ENCODE measurements at places on chromosomes 16 and 17. TPM values are rescaled to one million over a fixed set of nuclear protein-coding genes. Genes with fewer than 3 reads are reported as not detected.

The SLC4A1 gene
- total RNA-seq: 40.9 TPM

The TBX21 gene
- total RNA-seq: 0.77 TPM

The CYB5D1 gene
- 17.9 TPM for total RNA-seq

The MYH8 gene
- 0.03 TPM for total RNA-seq

The TNP2 gene
- total RNA-seq: not detected

The VPS25 gene
- 64.8 TPM for total RNA-seq

The TAT gene
- total RNA-seq: not detected

The ZNF646 gene
- 12.7 TPM for total RNA-seq

- no peak for DNase-seq
- H3K27ac ChIP-seq: no peak overlapping the region
- H3K4me3 ChIP-seq: no peak overlapping the region
- H3K4me1 ChIP-seq: peaks cover 8% of the 10 kb centered on the region
- H3K27me3 ChIP-seq: no peaks in the 10 kb centered on the region
These were observed 79.3 kb downstream of the BANP start for GRCh38 chr16:88030498-88030897.

- DNase-seq: no peak
- H3K27me3 ChIP-seq: no peaks in the 10 kb centered on the region
- no peaks in the 10 kb centered on the region for H3K36me3 ChIP-seq
- H3K27ac ChIP-seq: no peak overlapping the region
These were observed 5.9 kb downstream of the BAIAP2 start for GRCh38 chr17:81040791-81041337.

DNA sequence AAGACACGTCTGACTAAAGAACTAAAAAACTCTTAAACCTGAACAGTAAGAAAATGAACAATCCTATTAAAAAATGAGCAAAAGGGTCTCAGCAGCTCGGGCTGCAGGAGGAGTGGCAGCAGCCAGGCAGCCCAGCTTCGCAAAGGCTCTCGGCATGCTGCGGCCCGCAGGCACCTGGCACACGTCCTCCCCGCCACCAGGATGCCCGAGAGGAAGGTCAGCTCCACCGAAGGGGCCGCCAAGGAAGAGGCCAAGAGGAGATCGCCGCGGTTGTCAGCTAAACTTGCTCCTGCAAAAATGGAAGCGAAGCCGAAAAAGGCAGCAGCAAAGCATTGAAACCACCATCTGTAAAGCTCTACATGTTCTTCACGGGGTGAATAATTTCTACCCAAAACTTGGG, 173.5 kb downstream of the BCAS3 start:
- no peaks in the 10 kb centered on the region for H3K27me3 ChIP-seq
- H3K27ac ChIP-seq: no peak overlapping the region
- H3K4me3 ChIP-seq: no peak overlapping the region
- H3K4me1 ChIP-seq: no peaks in the 10 kb centered on the region

DNA sequence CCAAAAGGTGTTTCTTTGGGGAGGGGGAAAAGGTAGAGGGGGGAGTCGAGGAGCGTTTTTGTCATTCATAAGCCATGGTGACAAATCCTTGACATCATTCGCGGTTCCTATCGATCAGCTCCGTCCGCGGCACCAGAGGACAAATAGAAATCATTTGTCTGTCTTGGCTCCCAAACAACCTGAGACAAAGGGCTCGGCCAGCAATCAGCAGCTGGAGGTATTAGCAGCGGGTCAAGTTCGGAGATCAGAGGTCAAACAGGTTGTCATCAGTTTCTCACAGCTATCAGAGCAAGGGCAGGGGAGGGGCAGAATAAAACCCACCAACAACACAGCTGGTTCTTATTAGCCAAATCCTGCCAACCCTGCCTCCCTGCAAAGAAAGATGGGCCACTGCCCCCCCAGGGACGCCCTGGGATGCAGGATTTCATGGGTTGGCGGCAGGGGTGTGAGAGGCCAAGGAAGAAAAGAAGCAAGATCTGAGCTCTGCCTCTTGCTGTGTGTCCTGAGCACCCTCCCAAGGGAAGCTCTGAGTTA, 145.3 kb upstream of the LHX1 start:
- no peak overlapping the region for H3K27ac ChIP-seq
- H3K27me3 ChIP-seq: no peaks in the 10 kb centered on the region
- H3K4me1 ChIP-seq: no peaks in the 10 kb centered on the region

GRCh38 chr17:78294356-78294755, 62.9 kb downstream of the TMEM235 start:
- H3K4me1 ChIP-seq: peaks cover 3% of the 10 kb centered on the region
- no peaks in the 10 kb centered on the region for H3K27me3 ChIP-seq
- no peak overlapping the region for H3K27ac ChIP-seq
- no peak overlapping the region for H3K4me3 ChIP-seq
- H3K36me3 ChIP-seq: no peaks in the 10 kb centered on the region

GRCh38 chr16:84427553-84427952, 59.2 kb downstream of the ATP2C2 start:
- H3K4me3 ChIP-seq: no peak overlapping the region
- no peaks in the 10 kb centered on the region for H3K4me1 ChIP-seq
- no peaks in the 10 kb centered on the region for H3K27me3 ChIP-seq
- DNase-seq: no peak
- H3K36me3 ChIP-seq: no peaks in the 10 kb centered on the region

DNA sequence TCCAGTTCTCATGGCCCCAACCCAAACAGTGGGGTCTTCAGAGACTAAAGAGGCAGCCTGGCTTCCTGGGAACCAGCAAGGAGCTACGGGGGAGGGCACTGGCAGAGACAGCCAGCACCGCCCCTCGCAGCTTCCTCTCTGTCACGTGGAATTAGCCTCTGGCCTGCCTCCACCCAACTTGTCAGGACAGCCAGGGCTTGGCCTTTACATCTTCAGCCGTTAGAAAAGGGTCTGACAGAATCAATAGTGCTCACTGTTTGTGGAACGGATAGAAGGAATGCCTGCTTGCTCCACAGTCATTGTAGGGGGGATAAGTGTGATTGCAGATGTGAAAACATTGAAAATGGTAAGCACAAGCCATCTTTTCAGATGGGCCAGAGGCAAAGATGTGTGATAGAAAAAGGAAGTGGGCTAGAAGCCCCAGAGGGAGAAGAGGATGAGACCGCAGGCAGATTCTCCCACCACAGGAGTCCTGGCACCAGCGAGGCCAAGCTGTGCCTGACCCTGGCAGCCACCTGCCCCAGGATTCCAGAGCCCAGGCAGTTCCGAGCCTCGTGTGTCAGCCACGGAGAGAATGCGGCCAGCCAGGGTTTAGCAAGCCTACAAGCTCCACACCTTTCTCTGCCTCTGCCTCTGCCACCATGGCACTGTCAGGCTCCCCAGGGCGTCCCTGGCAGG, 18.6 kb downstream of the GRIN2C start:
- no peak overlapping the region for H3K27ac ChIP-seq
- no peak overlapping the region for H3K4me3 ChIP-seq
- H3K27me3 ChIP-seq: peaks cover 6% of the 10 kb centered on the region
- no peaks in the 10 kb centered on the region for H3K36me3 ChIP-seq

DNA sequence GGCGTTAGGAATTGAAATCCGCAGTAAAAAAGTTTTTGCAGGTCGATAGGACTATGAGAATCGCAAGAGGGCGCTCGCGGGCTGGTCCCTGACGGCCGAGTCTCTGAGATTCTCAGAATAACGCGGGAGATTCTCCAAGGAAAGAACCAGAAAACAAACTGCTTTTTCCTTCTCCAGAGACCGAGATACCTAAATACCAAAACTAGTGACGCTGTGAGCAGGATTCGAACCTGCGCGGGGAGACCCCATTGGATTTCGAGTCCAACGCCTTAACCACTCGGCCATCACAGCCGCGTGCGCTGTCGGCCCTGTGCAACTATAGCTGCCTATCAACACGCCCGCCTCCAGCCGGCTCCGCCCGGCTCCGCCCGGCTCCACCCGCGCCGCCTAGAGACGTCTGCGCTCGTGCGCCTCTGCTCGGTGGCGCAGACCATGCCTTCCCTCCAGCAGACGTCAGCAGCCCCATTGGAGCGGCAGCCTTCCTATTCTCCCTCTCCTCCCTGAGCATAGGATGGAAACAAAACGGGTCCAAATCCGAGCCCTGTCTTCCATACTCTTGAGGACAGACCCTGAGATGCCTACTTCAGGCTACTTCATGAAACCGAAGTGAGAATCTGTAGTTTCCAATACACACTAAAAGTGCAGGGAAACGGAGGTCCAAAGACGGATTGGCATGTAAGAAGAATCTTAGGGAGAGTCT, 13.4 kb downstream of the PER1 start:
- H3K36me3 ChIP-seq: peaks cover 38% of the 10 kb centered on the region
- no peaks in the 10 kb centered on the region for H3K4me1 ChIP-seq
- peak; percentile 99 for DNase-seq
- H3K4me3 ChIP-seq: no peak overlapping the region
- no peaks in the 10 kb centered on the region for H3K27me3 ChIP-seq

- no peaks in the 10 kb centered on the region for H3K36me3 ChIP-seq
- H3K27ac ChIP-seq: no peak overlapping the region
These were observed 83.3 kb downstream of the NOG start for GRCh38 chr17:56676810-56677209.

- H3K27ac ChIP-seq: peak overlapping the region; percentile 35
- H3K4me3 ChIP-seq: no peak overlapping the region
- no peaks in the 10 kb centered on the region for H3K36me3 ChIP-seq
- H3K27me3 ChIP-seq: no peaks in the 10 kb centered on the region
- peaks cover 5% of the 10 kb centered on the region for H3K4me1 ChIP-seq
- DNase-seq: no peak
These were observed 21.2 kb upstream of the EIF1 start for GRCh38 chr17:41667280-41668041.

DNA sequence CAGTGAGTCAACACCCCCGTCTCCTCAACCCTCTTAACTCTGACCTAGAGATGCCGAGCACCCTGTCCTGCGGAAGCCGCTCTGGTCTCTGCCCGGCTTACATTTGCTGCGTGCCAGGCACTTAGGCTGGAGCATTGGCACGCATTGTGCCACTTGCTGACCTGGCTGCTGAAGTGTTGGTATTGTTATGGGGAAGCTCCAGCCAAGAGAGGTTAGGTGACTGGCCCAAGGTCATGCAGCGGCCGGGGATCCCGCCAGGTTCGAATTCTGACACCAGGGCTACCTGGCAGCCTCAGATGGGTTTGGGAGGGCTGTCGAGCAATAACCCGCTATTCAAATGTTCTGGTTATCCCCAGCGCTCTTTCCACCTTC, 5.0 kb upstream of the HSD17B1 start:
- H3K4me1 ChIP-seq: no peaks in the 10 kb centered on the region
- DNase-seq: no peak
- no peak overlapping the region for H3K4me3 ChIP-seq

DNA sequence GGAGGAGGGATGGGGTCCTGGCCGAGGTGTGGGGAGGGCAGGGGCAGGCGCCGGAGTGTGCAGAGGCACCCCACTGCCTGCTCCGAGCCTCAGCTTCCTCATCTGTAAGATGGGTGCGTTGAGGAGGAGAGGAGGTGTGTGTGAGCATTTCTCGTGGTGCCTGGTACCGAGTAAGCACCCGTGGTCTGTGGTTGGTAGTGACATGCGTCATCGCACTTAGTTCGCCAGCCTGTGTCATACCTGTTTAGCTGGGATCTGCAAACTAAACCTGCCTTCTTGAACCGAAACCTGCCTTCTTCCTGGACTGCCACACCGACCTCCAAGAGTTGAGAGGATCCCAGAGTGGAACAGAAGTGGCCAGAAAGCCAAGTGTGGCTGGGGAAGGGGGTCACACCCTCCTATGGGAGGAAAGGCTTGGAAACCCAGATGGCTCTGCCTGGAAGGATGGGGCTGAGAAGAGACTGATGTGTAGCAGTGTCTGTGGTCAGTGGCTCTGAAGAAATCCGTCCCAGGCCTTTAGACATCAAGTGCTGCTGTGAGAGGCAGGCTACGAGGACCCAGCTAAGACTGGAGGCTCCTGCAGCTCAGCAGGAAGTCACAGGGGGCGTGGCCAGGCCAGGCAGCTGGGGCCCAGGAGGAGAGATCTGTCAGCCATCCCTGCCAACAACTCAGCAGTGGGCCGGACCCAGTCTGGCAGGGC, 162.6 kb upstream of the PLCG2 start:
- no peak overlapping the region for H3K27ac ChIP-seq
- no peaks in the 10 kb centered on the region for H3K27me3 ChIP-seq
- H3K4me1 ChIP-seq: peaks cover 32% of the 10 kb centered on the region
- peak; percentile 74 for DNase-seq
- no peak overlapping the region for H3K4me3 ChIP-seq

DNA sequence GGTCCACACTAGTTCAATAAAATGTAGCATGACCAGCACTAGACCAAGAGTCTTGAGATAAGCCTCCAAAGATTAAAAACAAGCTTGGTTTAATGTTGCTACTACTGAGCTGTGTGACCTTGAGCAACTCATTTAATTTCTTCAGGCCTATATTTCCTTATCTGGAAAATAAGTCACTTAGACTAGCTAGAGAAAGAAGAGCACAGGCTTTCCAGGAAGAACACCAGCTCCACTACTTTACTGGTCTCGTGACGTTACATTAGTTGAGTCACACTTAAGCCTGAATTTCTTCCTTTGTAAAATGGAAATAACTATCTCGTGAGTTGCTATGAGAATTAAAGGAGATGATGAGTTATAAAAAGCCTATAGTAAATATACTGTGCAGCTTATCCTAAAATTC, 5.4 kb downstream of the HELZ start:
- peaks cover 17% of the 10 kb centered on the region for H3K36me3 ChIP-seq
- no peak overlapping the region for H3K27ac ChIP-seq
- H3K4me3 ChIP-seq: no peak overlapping the region
- no peak for DNase-seq
- no peaks in the 10 kb centered on the region for H3K27me3 ChIP-seq
- no peaks in the 10 kb centered on the region for H3K4me1 ChIP-seq

DNA sequence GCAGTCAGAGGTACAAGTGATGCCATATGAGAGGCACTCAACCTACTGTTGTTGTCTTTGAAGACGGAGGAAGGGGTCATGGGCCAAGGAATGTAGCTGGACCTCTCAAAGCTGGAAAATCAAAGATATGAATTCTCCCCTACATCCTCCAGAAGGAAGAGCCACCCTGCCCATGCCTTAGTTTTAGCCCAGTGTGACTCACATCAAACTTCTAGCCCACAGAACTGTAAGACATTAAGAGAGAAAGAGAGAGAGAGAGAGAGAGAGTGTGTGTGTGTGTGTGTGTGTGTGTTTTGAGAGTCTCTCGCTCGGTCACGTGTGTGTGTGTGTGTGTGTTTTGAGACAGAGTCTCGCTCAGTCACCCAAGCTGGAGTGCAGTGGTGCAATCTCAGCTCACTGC, 87.1 kb downstream of the STX8 start:
- H3K27ac ChIP-seq: no peak overlapping the region
- peaks cover 9% of the 10 kb centered on the region for H3K36me3 ChIP-seq
- no peaks in the 10 kb centered on the region for H3K4me1 ChIP-seq
- H3K4me3 ChIP-seq: no peak overlapping the region
- no peaks in the 10 kb centered on the region for H3K27me3 ChIP-seq

GRCh38 chr16:23635958-23636357, 5.2 kb downstream of the PALB2 start:
- peaks cover 5% of the 10 kb centered on the region for H3K36me3 ChIP-seq
- no peak for DNase-seq
- H3K27ac ChIP-seq: no peak overlapping the region
- no peaks in the 10 kb centered on the region for H3K4me1 ChIP-seq

DNA sequence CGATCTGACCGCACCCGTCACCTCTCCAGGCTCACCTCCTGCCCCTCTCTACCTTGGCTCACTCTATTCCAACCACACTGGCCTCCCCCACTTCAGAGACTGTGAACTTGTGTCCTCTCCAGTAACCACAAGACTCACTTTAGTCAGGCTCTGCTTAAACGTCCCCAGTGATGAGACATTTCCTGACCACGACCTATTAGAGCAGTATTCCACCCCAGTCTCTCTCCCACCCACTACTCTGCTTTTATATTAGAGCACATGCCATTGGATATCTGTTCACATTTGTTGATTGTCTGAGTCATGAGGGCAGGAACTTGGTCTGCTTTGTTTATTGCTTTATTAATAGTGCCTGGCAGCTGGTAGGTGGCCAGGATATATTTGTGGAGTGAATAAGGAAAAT, 20.1 kb downstream of the COX11 start:
- peaks cover under 1% of the 10 kb centered on the region for H3K36me3 ChIP-seq
- no peak overlapping the region for H3K27ac ChIP-seq
- DNase-seq: no peak
- H3K4me3 ChIP-seq: no peak overlapping the region
- H3K27me3 ChIP-seq: no peaks in the 10 kb centered on the region

Measured in lung (tissue), 17 donors.